ENCODE measurements at places on chromosomes 1 and 21.

- no peak for DNase-seq
Observed at GRCh38 chr1:205837382-205837970, 12.5 kb downstream of the PM20D1 start.

DNA sequence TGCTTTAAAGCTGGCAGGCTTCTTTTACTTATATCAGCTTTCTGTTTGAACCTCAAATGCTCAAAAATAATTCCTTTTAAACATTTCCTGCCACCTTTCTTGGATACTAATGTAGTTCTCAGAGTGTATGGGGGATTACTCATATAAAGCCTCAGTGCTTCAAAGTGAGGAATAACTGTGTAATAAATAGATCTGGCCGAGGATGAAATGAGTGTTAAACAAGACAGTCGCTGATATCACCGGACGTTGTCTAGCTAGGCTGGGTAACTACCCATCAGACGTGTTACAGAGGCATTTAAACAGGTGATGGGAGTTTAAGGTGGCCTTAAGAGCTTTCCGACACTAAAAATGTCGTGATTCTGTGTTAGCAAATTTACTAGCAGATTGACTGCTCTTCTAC is 53.1 kb downstream of the VANGL2 start:
- DNase-seq: no peak

GRCh38 chr21:45160198-45160597 is 85.8 kb downstream of the ADARB1 start:
- DNase-seq: no peak

DNA sequence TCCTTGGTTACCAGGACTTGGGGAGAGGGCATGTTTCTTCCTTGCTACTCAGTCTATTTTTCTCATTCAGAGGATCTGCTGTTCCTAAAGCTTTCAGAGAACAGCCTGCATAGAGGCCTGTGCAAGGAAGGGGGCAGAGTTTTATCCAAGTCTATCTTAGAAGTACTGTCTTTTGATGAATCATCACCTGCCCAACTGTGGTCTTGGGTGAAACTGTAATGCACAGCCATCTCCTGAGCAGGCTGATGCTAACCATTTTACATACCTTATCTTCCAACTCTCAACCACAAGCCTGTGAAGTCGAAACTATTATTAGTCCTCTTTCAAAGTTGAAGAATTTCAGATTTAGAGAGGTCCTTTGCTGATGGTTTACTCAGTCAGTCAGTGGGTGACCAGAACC is 368.0 kb downstream of the HHAT start:
- no peak for DNase-seq

- DNase-seq: no peak
Observed at GRCh38 chr1:221053889-221054288, 174.6 kb downstream of the HLX start.

DNA sequence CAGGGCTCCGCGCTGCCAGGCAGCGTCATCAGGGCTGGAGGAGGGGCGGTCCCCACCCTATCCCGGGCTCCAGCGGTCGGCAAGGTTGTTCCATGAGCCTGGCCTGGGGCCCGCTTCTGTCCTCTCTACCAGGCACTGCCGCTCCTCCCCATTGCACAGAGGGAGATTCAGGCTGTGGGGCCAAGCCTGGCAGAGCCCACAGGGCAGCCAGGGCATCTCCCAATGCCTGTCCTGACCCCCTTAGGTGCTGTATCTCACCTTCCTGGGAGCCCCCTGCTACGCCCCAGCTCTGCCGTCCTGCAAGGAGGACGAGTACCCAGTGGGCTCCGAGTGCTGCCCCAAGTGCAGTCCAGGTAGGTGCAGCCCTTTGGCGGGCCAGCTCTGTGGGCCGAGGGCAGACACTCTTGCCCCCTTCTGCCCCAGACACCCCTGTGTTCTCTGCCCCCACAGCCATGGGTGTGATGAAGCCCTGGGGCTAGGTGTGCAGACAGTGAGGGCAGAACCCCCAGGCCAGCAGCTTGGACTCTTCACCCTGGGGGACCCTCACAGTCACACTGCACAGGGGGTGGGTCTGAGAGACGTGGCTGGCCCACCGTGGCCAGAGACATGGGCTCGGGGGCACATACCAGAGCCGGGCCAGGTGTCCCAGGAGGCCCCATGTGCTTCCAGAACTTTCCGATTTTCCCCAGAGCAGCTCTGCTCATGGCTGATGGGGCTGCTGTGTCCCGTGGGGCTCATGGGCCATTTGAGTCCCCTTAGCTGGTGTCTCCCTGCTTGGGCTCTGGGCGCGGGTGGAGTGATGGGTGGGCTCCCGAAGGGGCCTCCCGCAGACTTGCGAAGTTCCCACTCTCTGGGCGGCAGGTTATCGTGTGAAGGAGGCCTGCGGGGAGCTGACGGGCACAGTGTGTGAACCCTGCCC is 1.6 kb downstream of the TNFRSF14 start:
- DNase-seq: no peak

- no peak for DNase-seq
Observed at GRCh38 chr1:163130225-163130856, 61.2 kb downstream of the RGS4 start.

GRCh38 chr1:8816831-8817411 is 519 bp downstream of the RERE start:
- DNase-seq: no peak

DNA sequence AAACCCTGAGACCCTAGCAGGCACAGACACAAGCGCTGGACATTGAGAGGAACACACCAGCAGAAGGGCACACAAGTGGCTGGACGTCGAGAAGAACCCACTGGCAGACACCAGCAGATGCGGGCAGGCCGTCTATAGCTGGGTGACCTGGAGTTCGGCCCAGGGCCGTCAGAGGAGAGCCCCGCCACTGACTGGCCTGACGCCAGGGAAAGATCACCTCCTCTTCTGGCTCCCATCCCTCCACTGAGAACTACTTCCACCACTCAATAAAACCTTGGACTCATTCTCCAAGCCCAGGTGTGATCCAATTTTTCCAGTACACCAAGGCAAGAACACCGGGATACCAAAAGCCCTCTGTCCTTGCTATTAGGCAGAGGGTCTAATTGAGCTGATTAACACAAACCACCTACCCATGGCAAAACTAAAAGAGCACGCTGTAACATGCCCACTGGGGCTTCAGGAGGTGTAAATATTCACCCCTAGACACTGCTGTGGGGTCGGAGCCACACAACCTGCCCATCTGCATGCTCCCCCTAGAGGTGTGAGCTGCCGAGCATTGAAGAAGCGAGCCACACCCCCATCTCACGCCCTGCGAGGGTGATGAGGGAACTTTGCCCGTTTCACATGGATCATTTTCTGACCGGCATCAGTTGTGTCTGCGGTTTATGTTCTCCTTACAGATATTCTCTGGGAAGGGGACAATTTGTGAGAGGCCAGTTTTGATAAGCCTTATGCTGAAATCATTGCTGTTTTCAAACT is 104.8 kb downstream of the HLX start:
- DNase-seq: no peak

GRCh38 chr1:232883992-232884661 is 66.3 kb upstream of the NTPCR start:
- DNase-seq: no peak

- DNase-seq: no peak
Observed at GRCh38 chr1:232951180-232951579, 769 bp downstream of the NTPCR start.

DNA sequence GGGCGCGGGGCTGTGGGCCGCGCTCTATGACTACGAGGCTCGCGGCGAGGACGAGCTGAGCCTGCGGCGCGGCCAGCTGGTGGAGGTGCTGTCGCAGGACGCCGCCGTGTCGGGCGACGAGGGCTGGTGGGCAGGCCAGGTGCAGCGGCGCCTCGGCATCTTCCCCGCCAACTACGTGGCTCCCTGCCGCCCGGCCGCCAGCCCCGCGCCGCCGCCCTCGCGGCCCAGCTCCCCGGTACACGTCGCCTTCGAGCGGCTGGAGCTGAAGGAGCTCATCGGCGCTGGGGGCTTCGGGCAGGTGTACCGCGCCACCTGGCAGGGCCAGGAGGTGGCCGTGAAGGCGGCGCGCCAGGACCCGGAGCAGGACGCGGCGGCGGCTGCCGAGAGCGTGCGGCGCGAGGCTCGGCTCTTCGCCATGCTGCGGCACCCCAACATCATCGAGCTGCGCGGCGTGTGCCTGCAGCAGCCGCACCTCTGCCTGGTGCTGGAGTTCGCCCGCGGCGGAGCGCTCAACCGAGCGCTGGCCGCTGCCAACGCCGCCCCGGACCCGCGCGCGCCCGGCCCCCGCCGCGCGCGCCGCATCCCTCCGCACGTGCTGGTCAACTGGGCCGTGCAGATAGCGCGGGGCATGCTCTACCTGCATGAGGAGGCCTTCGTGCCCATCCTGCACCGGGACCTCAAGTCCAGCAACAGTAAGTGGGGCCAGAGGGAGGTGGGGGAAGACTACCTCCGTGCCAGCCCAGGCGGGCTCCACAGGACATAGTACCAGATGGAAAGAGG is 808 bp downstream of the MAP3K21 start:
- DNase-seq: no peak

DNA sequence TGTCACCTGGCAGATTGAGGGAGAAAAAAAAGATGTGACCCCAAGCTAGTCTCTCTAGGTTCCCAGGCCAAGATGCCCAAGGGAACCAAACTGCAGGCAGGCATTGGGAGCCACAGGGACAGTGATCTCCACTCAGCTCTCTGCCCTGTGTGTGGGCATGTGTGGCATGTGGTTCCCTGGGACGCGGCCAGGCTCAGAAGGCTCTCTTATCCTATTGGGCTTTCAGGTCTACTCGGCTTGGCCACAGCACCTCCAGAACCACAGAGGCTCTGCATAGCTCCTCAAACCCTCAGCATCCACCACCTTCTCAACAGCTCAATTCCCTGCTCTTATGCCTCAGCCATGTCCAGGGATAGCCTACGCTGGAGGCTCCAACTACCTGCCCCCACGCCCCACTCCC is 22.0 kb downstream of the IQGAP3 start:
- DNase-seq: no peak

GRCh38 chr21:38712071-38712470 is 93.7 kb upstream of the ETS2 start:
- DNase-seq: no peak

- no peak for DNase-seq
Observed at GRCh38 chr1:110566836-110567235, 39.3 kb downstream of the KCNA2 start.

DNA sequence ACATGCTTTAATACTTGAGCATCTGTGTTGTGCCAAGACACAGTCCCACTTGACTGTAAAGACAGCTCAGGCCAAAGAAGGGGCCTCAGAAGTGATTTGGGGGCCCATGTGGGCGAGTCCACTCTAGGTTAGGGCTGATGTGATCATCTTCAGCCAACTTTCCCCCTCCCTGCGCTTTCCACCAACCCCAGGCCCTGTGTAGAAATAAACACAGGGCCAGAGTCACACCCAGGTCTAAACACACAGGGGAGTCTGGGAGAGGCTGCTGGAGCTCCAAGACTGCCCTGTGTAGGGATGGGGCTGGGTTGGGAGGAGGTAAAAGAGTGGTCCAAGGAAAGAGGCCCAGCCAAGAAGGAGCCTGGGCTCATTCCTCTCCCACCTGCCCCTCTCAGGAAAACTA is 2.5 kb upstream of the WNT2B start:
- DNase-seq: no peak

DNA sequence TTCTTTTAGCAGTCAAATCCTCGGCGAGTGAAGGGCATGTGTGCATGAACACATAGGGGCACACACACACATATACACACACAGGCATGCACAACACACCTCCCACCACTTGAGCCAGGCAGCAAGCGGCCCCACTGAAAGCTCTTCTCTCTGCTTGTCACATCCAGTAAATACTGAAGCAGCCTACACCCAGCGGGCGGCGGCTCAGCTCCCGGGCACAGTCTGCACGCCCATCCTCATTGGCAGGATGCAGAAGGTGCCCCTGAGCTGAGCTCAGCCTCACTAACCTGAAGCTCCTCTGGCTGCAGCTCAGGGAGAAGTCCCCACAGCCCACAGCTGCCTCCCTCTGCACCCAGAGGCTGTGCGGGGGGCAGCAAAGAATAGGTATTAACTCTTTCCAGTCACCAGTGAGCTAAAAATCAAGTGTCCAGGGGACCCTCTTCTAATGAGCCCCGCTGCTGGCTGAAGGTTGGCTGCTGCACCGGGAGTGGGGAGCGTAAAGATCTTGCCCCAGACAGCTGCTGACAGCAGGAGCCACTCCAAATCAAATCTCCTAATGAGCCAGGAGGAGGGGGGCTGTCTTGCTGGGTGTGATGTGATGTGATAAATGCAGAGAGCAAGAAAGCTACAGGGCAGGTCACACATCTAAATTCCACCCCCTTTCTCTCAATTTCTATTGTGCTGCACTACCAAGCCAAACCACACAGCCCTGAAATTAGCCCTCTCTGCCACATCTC is 12.5 kb downstream of the RGS8 start:
- no peak for DNase-seq

- DNase-seq: no peak
Observed at GRCh38 chr1:234216116-234216703, 157.0 kb upstream of the COA6 start.

GRCh38 chr1:48309564-48310082 is 87.1 kb downstream of the SLC5A9 start:
- no peak for DNase-seq

Data from activated CD4-positive, CD25-positive, alpha-beta regulatory T cell treated with anti-CD3 and anti-CD28 coated beads, Interleukin-2, amount 50 U/mL, for 16 hours (primary cell).